Midbrain (tissue), 1 donor: ENCODE measurements at places on chromosomes 11 and 22.

DNA sequence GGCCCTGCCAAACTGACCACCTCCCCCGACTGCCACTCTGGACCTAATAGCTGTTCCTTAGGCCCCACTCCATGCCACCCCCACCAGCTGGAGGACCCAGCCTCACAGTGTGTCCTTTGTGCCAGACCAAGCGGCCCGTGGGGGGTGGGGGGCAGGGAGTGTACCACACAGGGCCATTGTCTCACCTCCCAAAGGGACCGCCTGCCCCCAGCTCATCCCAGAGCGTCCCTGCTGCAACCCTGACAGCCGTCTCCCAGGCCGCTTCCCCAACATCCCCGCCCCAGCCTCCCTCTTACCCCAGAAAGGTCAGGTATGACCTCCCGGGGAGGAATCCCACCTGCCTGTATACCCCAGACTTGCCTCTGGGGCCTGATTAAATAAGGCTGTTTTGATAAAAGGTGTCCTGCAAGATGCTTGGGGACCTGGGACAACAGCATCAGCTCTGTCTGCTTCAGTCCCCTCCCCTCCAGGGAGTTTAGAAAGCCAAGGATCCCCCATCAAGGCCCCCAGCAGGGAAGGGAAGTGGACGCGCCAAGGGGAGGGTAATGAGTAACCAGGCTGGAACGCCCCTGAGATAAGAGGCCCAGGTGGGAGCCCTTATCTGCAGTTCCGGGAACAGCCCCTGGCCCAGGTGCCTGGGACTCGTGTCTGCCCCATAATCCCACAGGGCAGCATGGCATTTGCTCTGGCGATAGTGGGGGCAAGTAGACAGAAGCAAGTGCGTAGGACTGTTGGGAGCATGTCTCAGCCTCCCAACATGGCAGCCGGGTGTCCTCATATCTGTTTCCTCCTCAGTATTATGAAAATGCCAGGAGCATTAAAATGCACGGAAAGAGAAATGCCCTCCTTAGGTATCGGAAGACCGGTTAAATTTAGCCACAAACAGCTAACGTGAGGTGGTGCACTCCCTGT, 9.0 kb downstream of the CDC42EP1 start:
- DNase-seq: peak; percentile 84

- no peak for DNase-seq
Observed at GRCh38 chr11:94732617-94733281, 35.4 kb upstream of the AMOTL1 start.

- no peak for DNase-seq
Observed at GRCh38 chr11:115581871-115582639, 77.8 kb upstream of the CADM1 start.

GRCh38 chr11:62664405-62665074, 470 bp downstream of the C11orf98 start:
- no peak for DNase-seq

GRCh38 chr11:118462178-118462577, 25.9 kb downstream of the KMT2A start:
- no peak for DNase-seq

- DNase-seq: no peak
Observed at GRCh38 chr11:49432242-49432848, 223.9 kb upstream of the FOLH1 start.

GRCh38 chr11:123185326-123185725, 9.7 kb downstream of the CLMP start:
- no peak for DNase-seq

DNA sequence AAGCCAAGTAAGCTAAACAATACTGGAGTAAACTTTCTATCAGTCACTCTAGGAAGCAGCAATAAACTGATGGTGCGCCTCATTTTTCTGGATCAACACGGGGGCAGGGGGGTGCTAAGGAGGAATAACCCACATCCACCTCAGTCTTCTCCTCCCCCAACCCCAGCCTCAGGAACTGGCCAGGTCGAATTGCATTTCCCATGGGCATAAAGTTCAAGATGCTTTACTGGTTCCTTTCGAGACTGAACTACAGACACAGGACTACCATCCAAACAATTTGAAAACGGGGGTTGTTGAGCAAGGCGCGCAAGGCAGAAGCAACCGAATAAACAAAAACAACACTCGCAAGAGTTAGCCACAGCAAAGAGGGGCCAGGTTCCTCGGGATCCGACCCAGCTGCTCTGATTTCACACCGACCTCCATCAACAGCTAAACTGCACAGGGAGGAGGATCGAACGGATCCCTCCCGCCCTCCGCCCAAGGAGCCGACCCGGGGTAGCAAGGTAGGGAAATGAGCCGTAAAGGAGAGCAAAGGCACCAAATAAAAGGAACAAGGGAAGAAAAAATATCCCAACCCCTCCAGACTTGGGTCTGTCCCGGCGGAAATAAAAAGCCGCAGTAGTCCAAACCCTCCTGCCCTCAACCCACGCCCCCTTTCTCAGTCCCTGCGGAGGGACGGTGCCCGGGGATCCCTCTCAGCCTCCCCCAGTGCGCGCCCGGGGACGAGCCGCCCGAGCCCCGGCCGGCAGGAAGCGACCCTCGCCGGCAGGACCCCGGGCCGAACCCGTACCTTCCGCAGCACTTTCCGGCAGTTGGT, 801 bp downstream of the SESN3 start:
- peak; percentile 50 for DNase-seq

DNA sequence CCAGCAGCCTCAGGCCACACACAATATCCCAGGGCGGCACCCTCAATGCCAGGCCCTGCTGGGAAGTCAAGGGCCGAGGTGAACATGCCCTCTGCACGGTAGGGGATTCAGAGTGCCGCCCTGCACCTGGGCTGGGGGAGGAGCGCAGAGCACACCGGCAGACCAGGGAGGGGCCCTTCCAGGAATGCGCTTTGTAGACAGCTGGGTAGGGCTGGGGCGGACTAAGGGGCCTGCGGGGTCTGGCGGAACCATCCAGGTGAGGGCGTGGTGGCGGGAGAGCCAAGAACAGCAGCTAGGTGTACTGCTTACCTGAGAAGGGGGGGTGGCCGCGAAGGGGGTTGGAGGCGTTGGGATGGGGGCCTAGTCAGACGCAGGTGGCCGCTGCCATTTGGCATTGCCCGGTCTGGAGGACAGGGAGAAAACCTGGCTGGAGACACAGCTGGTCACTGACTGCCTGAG, 26.0 kb downstream of the DUSP8 start:
- no peak for DNase-seq

DNA sequence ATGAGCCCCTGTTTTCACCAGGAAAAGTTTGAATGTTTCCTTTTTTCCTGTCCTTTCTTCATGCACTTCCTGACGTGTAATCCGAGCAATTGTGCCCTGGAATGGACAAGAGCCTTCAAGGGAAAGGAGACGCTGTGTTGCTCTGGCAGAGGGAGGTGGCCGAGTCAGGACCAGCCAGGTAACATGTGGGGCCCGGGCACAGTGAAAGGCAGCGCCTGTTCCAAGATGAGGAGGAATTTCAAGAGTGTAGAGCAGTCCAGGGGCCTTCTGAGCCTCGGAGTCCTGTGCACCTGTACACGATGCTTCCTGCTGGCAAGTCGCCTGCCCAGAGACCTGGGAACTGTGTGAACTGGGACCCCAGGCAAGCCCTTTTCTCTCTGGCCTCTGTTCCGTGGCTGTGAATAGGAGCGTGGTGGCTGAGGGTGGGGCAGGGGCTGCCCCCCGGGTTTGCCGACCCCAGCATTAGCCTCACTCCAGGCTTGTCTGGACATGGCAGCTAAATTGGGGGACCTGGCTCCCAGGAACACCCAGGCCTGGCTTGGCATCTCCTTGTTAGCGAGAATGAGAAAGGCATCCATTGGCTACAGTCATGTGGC, 92.0 kb downstream of the MYEOV start:
- no peak for DNase-seq

- DNase-seq: no peak
Observed at GRCh38 chr22:38489561-38490145, 16.5 kb downstream of the DDX17 start.

DNA sequence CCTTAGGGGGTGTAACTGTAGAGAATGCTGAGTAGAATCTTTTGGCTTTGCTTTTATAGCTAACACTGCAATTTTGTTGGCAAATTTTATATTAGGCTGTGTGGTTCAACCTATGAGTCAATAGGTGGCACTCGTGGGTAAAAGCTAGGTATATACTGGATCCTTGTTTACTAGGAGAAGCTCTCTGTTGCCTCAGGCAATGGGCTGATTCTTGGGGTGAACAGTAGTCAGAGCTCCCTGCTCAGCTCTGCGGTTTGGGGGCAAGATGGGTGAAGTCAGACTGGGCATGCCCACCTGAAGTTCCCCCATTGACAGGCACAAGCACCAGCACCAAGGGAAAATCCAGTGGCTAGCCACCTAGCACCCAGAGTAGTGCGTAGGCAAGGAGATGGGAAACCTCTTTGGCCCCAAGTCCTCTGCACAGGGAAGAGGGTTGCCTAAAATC, 238.7 kb downstream of the FAM181B start:
- DNase-seq: no peak

GRCh38 chr11:76764941-76765665, 18.1 kb upstream of the TSKU start:
- DNase-seq: no peak

DNA sequence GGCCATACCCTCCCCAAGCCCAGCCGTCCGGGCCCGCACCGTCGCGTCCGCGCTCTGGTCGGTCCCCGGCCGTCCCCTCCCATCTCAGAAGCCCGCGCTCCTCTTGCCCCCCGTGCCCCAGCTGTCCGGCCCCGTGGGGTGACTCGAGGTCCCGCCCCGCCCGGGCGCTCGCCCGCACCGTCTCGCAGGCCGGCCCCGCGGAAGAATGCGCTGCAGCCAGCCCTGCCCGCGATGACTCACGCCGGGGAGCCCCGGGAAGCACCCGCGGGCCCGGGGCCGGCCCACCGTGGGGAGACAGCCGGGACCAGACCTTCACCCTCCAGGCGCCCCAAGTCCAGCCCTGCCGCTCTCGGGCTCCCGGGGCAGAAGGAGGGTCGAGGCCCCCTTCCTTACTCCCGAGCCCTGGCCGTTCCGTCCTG, 320 bp upstream of the PHLDA2 start:
- DNase-seq: no peak

DNA sequence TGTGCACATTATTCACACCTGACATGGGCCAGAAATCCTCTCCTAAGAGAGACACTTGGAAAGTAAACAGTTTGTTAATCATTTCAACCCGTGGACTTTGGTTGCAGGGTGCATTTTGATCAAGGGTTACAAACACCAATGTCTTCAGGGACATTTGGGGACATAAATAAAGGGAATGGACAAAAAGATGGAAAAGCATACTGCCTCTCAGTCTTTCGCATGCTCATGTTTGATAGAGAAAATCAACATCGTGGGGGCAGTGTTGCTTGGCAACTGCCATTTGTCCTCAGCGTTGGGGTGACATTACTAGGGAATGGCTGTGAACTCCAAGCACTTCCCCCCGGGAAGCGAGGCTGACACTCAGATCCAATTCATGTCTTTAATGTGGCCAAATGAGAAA, 114.7 kb upstream of the OR4B1 start:
- peak; percentile 29 for DNase-seq

DNA sequence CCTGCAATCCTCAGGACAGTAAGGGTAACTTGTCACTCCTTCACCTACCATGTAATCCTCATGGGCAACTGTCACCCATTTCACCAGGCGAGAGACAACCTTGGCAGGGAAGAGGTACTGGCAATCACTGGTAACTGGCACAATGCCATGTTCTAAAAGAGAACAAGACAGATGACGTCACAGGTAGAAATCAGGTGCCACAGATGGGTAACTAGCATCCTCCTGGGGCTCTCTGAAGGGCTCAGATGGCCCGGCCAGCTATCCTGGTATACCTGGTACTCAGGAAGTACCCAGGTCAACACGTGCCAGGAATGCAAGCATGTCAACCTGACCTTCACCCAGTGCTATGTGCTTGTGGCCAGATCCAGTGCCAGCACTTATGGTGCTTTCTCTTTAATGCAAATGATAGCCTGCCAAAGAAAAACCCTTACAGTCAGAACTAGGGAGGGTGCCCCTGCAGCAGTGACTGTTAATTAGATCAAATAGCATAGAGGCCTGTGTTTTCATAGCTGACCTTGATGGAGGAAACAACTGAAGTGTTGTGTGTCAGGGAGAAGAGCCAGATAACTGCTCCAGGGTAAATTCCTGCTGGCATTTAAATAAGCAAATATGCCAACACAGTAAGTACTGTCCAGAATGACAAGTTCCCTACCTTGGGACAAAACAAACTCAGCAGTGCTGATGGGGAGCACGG, 36.2 kb downstream of the THOC5 start:
- DNase-seq: no peak

DNA sequence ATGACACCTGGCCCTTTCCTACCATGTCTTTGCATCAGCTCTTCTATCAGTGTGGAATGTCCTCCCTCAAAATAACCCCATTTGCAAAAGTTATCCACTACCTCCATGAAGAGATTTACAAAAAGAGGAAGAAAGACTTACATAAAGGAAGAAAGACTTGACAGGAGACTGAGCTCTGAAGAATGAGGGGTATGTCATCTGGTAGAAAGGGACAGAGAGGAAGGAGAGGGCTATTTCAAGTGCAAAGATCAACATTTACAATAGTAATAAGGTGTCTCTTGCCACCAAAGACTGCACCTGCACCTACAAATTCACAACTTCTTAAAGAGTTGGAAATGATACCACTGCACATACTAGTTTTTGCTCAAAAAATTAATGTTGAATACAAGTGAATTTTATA, 18.2 kb downstream of the PAK1 start:
- DNase-seq: no peak

GRCh38 chr11:63903884-63904283, 13.1 kb downstream of the RCOR2 start:
- no peak for DNase-seq

- no peak for DNase-seq
Observed at GRCh38 chr11:43756575-43756974, 76.0 kb downstream of the HSD17B12 start.

- DNase-seq: peak; percentile 33
Observed at GRCh38 chr11:111531136-111531535, 9.4 kb upstream of the LAYN start.

DNA sequence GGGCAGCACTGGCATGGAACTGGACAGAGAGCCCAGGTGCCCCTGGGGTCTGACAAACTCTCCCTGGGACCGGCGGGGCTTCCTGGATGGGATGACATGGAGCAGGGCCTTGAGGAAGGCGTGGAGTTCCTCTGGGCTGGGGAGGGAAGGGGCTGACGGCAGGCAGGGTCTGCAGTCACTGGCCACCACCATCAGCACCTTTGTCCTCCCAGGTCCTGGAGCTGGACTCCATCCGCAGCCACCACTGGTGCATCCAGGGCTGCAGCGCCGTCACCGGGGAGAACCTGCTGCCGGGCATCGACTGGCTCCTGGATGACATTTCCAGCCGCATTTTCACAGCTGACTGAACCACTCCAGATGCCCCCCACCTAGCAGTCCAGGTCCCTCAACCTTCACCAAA, 5.7 kb upstream of the SNX15 start:
- no peak for DNase-seq
